ENCODE measurements at places on chromosomes 3 and 15.

- DNase-seq, result no peak
Measured at GRCh38 chr3:72543246-72543645, 305.0 kb downstream of the SHQ1 start.

DNA sequence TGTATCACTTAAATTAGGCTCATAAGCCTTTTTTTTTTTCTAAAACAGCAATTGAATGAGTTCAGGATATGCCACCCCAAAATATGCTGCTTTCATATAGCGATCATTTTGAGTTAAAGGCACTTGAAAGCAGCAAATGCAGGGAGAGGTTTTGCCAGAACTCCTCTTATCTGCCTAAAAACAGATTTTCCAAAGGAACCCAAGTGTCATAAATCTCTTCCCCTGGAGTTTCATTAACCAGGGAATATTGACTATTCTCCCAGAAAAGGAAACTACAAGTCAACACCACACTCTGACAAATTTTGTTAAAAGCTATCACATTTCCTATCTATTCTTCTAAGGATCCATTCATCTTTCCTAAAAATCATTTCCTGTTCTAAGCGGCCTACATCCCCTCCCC is 11.3 kb downstream of the DNAAF4 start:
- no peak for DNase-seq

DNA sequence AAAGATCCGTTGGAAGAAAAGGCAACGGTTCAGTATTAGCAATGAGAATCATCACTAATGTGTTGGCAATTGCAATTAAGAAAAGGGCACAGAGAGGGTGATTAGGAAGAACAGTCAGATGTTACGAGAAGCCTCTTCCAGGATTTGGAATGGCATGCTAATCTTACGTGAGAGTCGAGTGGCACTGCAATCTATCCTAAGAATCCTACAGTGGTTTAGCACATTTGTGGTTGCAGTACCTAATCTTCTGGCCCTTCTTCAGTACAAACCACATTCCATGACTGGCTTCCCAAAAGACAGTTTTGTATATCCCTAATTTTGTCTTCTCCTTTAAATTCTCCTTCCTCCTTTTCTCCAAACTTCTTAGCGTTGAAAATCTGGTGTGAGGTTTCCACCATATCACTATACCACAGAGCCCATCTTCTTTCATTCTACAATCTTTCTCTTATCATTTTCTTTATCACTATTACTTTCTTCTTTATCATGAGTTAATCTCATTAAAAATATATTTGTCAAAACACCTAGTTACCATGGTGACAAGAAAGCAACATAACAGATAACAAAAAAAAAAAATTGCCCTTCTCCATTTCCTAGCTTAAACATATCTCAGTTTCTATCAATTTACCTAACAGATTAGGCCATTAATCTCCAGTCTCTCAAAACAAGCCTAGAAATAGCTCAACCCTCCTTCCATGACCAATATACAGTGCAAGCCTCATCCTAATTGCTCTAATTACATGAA is 60.1 kb downstream of the IGSF11 start:
- DNase-seq, result no peak

GRCh38 chr3:15102256-15102655 is 3.3 kb upstream of the RBSN start:
- peak; percentile 53 for DNase-seq

DNA sequence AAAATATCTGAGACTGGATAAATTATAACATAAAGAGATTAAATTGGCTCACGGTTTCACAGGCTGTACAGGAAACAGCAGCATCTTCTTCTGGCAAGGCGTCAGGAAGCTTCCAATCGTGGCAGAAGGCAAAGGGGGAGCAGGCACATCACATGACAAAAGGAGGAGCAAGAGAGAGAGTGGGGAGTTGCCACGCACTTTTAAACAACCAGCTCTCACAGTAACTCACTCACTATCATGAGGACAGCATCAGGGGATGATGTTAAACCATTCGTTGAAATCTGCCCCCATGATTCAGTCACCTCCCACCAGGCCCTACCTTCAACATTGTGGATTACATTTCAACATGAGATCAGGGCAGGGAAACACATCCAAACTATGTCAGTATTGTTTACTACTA is 114.5 kb upstream of the SPATA16 start:
- no peak for DNase-seq

DNA sequence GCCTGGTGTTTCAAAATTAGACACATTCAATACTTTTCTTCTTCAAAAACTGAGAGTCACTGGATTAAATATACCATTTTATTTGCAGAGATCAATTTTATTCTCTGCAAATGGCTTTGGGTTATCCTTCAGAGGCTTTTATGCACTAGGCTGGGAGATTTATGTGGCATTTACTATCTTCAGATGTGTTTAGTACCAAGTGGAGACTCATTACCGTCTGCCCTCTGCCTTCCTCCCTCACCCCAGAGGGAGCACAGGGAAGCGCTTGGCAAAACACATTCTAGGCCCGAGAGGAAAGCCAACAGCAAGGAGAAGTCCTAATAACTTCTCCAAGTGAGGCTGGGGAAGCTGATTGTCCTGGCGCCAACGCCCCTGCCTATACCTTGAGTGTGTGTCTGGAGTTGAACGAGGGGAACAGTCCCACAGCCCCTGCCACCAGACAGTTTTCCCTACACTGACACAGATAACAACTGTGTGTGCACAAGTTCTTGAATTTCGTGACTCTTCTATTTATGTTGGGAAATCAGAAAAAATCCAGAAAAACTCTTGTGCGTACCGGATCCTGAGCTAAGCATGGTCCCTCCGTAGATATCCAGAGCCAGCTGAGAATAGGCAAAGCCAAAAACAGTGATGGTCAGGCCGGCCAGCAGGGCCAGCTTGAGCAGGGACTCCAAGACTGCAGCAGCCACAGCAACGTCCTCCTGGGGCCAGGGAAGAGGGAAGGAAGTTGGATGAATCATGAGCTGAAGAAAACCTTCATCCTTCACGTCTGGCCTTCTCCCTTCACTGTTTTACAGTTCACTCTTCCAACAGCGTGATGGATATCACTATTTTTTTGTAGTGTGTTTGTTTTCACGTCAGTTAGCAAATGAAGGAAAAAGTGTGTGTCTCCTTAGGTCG is 26.6 kb downstream of the RFT1 start:
- DNase-seq, result no peak

DNA sequence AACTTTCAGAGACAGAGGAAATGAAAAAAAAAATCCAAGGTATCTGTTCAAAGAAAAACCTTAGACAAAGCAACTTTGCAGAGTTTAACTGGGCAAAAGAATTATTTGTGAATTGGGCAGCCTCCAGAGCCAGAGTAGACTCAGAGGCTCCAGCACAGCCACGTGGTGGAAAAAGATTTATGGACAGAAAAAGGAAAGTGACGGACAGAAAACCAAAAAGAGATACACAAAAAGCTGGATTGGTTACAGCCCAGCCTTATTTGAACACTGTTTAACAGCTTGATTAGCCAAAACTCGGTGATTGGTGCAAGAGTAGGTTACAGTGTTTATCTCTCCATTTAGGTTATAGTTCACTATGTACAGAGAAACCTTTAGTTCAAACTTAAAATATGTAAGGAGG is 23.7 kb upstream of the GPD1L start:
- DNase-seq, result no peak

DNA sequence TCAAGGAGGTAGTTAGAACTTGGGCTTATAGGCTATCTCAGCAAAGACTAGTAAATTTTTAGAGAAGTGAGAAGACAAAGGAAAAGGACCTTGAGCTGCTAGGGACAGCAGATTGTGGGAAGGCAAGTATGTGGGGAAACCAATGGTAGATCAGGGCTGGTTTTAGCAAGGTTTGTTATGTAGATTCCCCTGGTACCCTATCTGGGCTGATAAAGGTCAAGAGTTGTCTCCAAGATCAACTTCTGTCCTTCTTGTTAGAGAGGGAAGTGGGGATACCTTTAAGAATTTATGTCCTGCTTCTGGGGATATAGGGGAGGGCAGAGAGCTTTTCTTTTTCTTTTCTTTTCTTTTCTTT is 28.9 kb downstream of the KAT2B start:
- no peak for DNase-seq

- no peak for DNase-seq
Measured at GRCh38 chr3:58352626-58353025, 19.9 kb downstream of the PXK start.

GRCh38 chr3:55327131-55327920 is 159.8 kb downstream of the WNT5A start:
- DNase-seq, result no peak

GRCh38 chr3:154209499-154209898 is 88.3 kb downstream of the ARHGEF26 start:
- DNase-seq, result no peak

DNA sequence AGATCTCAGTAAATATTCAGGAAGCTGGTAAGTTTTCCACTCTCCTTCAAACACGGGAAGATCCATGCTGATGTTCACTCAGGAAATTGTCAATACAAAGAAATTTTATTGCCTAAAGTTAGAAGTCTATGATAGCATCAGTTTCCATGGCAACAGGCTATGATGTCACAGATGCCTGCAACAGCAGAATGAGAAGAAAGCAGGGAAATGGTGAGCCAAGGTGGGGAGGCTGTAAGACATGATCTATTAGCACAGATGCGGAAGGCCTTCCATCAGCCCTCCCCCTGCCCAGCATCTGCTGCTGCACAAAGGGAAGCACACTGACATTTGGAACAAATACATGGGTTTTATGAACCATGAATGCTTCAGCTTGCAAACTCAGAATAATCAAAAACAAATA is 28.6 kb downstream of the EPHB1 start:
- DNase-seq, result no peak

DNA sequence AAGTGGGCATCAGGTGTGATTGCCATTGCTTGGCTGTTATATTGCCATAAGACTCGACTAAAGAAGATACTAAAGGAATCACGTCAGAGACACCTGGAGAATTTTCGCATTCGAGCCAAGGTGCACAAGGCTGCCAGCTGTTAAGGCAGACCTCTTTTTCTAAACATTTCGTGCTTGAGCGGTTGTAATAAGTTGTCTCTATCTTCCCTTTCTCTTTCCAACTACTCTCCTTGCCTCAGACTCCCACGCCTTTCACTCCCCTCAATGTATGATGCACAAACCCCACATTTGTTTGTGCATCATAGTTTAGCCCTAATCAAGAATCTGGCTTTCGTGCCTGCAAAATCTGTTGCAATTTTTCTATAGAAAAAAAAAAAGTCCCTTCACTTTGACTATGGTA is 118.0 kb downstream of the IQCH start:
- no peak for DNase-seq

DNA sequence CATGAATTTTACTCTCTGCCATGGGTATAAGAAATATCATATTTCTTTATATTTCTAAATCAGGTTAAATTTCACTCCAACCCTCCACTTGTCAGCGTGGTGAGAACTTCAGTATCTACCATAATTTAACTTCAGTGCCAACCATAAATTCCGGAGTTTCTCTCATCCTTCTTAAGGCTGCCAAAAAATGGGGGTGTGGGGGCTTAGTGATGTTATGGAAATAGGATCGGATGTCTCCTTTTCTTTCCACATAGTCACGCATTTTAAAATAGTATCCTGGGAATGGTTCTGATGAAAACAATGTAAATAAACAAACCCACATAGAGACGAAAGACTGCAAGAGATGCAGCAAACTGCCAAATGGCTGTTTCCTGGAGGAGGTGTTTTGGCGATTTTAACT is 12.9 kb upstream of the FAM3D start:
- no peak for DNase-seq

Measured in nucleus accumbens (tissue), 56 donors.